CD4-positive, CD25-positive, alpha-beta regulatory T cell (primary cell): ENCODE measurements at places on chromosomes 2 and 18. TPM values are rescaled to one million over a fixed set of nuclear protein-coding genes. Genes with fewer than 3 reads are reported as not detected.

The COX7A2L gene
- total RNA-seq: 57.2 TPM

DNA sequence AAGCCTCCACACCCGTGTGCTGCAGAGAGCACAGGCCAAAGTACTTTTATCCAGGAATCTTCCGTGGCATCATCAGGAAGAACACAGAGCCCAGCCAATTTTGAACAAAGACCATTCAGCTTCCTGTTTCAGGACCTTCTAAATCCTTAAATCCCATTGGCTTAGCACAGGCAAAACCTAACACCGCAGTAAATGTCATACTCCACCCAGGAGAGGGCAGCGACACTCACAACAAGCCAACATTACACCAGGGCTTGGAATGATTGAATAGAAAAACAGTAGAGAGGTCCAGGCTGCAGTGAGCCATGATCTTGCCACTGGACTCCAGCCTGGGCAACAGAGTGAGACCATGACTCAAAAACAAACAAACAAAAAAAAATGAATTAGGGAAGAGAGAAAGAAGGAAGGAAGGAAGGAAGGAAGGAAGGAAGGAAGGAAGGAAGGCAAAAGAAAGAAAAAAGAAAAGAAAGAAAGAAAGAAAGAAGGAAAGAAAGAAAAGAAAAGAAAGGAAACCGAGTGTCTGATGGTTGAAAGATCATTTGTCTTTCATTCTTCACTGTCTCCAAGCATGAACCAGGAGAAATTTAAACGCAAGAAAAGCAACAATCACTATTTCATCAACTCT is 144.6 kb upstream of the SATB2 start:
- no peak for DNase-seq

DNA sequence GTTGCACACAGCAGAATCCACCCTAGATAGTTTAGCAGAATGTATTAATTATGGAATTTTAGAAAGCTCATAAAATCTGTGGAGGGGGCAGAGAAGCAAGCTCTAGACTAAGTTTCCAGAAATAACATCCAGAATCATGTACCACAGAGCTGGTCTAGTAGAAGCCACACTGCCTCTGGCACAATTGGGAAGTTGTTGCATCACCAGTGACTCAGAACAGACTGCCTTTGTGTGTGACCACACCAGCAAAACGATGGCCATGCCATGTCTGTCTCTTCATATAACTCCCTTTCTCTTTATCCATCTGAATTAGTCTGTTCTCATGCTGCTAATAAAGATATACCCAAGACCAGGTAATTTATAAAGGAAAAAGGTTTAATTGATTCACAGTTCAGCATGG is 158.9 kb downstream of the CCDC148 start:
- no peak for DNase-seq

DNA sequence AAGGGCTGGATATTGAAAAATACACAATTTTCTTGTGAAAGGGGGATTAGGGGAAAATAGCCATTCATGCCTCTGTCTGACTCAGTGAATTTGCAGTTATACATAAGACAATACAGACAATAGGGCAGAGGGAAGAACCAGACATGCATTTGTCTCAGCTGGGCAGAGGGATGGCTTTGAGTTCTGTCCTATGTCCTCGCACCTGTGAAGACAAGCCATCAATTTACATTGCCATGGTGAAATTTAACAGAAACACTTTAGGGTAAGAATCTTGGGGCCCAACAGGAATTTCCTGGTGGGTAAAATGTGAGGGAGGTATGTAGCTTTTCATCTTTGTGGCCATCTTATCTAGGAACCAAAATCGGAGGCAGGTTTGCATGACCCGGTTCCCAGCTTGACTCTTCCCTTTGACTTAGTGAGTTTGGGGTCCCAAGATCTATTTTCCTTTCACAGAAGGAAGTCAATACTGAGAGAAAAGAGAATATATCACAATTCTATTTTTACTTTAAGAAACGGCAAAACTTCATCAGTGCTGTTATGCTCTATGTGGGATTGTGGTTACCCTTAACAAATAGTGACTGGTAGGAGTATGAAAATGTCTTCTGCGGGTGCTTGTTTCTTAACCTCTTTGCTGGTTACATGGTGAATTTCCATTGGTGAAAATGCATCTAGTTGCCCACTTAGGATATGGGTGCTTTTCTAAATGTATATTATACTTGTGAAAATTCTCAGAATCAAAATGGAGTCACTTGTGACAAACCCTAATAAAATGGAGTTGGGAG is 221.8 kb downstream of the SPP2 start:
- no peak for DNase-seq

GRCh38 chr2:79453918-79454317 is 58.9 kb upstream of the CTNNA2 start:
- no peak for DNase-seq

DNA sequence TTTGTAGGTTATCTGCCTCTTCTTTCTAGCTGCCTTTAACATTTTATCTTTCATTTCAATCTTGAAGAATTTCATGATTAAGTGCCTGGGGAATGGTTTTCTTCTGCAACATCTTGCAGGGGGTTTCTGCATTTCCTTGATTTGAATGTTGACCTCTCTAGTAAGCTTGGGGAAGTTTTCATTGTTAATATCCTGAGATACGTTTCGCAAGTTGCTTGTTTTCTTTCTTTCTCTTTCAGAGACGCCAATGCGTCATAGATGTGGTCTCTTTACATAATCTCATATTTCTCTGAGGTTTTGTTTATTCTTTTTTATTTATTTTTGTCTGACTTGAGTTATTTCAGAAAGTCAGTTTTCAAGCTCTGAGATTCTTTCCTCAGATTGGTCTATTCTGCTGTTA is 225.7 kb downstream of the XIRP2 start:
- no peak for DNase-seq

GRCh38 chr18:55421615-55422419 is 166.2 kb downstream of the TCF4 start:
- DNase-seq: no peak

GRCh38 chr2:69770747-69771146 is 28.8 kb downstream of the ANXA4 start:
- DNase-seq: no peak

The GKN2 gene
- total RNA-seq: not detected

The ST6GAL2 gene
- 0.74 TPM for total RNA-seq

DNA sequence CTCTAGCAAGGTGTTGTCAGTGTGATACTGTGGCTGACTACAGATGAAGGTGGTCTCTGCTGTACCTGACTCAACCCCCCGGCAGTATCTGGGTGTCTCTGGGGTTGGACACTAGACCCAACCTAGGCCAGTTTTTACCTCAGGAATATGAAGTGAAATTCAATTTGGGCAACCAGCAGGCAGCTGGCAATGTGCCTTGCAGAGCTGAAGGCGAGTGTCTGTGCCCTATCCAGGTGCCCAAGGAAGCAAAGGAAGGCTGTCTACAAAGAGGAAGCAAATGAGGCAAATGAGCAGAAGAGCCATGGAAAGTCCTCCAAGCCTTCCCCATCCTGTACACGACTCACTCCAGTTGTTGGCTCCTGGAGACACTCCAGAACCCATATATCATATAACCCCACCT is 264.6 kb upstream of the AGAP1 start:
- no peak for DNase-seq

GRCh38 chr2:185507719-185508118 is 230.9 kb upstream of the FSIP2 start:
- no peak for DNase-seq

DNA sequence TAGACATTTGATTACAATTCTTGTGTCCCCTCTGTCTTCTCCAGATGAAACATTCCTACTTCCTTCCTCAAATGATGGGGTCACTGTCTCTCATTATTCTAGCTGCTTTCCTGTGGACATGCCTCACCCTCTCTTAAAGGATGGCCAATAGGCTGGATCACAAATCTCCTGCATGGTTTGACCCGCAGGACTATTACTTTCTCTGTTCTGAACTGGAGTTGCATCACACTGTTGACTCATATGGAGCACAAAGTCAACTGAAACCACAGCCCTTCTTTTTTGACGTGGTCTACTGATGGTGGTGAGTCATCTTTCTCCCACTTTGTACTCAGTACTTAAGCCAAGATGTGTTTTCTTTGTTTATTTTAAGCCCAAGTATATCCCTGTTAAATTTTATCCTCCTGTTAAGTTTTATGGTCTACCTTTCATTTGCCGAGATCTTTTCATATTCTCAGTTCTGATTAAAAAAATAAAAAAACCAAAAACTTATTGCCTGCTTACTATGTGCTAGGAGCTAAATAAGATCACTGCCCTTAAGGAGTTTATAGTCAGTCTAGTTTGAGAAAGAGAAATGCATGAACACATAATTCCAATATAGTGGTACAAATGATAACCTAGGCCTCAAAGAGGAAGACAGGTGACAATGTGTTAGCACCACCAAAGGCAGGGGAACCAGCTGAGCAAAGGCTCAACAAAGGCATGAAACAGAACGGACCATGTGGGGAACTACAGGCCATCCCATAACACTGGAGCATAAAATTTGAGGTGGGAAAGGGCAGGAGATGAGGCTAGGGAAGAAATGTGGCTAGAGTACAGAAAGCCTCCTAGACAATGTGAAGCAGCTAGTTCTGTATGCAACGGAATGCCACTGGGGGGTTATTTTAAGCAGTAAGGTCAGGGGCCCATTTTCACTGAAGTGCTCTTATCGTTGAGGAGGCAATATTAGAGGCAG is 67.6 kb upstream of the ZFP36L2 start:
- DNase-seq: no peak

The SCTR gene
- not detected for total RNA-seq

DNA sequence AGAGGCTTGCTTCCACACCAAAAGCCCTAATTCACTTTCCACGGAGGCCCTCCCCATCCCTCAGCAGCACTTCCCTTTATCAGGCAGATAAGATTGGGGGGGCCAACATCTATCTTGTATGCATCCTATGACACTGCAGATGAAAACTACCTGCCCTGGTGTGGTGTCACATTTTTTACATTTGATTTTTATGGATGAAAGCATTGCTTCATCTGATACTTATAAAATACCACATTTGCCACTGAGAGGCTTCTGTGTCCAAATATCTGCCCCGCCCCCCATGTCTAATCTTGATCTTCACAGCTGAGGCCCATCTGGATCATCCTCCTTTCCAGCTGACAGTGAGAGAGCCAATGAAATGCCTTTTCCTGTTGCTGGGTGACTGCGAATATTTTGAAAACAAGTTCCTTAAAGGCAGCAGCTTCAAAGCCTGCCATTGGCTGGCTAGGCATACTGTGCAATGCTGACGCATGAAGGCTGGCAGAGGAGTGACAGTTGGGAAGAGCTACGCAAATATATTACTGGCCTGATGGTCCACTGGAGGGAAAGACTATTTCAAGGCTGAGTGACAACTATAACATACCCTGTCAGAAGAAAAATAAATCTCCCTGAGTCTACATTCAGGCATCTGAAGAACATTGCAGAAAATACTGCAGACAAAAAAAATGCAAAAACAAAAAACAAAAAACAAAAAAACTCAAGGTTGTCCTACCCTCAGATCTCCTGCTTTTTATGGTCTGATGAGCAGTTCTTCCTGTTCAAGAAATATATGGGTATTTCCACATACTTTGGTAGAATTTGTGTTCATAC is 318.7 kb downstream of the PDE11A start:
- peak; percentile 6 for DNase-seq
